Astrocyte (in vitro differentiated cells and primary cell): ENCODE measurements at places on chromosomes 4 and X.

DNA sequence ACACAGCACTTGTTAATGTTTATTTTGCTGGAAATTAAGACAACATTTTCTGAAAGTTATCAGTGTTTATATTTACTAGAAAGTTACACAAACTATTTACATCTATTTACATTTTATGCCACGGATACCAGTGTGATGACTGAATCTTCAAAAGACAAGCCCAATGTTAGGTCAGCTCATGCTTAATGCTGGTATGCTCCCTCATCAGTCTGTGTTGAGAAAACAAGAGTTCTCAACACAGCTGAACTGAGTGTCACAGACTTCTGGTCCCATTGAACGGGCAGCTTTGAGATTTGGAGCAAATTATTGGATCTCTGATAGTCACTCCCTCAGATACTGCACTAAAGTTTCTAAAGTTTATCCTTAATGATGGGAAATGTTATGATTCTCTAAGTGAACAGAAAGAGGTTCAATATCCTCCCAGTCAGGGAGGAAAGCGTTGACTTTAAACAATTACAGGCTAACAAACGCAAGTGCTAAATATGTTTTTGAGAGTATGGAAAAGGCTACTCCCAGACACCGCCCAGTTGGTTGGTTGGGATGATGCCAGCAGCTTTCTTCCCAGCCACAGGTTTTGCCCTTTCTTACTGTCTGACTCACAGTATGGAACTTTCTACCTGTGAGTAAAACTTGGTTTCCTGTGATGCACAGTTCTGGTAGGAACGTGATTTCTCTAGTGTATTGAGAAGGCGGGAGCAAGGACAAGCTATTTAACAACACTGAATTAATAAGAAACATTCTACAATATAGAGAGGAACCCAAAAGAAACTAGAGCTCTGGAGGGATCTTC is 1293.6 kb upstream of the TENM3 start:
- no peak for DNase-seq

DNA sequence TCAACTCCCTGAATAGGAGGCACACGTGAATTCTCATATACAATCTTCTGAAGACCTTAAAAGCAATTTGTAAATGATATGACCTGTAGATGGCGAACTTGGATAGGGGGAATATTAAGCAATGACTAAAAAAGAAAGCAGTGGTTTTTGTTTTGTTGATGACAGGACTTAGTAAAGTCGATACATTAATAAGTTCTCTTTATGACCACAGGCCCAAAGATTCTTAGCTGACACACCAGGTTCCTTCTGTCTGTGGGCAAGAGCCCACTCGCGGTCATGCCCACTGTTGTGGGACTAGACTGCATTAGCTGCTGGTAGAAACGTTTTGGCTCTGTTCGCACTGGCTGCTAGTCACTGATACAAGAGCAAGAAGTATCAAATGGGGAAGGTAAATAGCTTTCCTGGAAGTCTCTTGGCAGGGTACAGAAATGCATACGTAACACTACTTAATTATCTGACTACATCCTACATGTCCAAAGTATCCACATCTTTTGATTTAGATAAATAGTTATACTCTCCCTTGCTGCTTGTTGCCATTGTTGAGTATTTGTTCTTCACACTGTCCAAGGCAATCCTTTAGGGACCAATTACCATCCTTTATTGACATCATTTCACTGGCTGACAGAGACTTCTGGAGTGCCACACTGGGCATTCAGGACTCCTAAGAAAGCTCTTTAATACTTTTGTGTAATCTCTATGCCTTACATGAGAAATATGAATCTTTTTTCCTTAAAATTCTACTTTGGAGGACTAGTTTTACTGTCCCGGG is 31.0 kb downstream of the ALPK1 start:
- DNase-seq = peak; percentile 21

DNA sequence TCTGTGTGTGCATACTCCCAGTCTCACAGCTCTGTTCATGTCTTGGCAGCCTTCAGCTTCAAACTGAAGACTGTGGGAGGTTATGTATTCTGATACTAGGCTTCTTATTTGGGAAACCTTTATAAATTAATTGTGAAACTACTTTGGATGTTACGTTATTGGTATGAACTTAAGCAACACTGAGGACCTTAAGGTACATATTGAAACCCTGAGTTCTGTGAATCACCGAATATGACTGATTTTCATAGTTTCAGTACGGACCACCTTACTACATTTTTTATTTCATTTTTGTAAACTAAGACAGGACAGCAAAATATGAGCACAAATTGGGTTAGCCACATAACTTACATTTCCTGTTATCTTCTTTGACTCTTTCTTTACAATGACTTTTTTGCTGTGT is 498.4 kb downstream of the PDGFC start:
- no peak for DNase-seq

DNA sequence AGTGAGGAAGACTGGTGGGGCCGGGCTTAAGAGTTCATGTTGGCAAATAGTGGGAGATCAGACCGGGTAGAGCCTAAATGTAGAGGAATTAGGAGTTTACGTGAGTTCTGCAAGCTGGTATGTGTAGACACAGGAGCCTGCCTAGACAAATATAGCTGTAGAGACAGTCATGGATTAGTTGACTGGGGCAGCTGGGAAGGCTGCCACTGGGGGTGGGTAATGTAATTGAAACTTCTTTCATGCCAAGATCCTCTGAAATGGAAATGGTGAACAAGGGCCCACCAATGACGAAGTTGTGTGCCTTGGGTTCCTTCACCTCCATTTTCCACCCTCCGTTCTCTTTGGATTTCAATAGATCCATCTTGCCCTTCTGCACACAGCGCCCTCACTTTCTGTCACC is 11.9 kb upstream of the CAPN6 start:
- no peak for DNase-seq

DNA sequence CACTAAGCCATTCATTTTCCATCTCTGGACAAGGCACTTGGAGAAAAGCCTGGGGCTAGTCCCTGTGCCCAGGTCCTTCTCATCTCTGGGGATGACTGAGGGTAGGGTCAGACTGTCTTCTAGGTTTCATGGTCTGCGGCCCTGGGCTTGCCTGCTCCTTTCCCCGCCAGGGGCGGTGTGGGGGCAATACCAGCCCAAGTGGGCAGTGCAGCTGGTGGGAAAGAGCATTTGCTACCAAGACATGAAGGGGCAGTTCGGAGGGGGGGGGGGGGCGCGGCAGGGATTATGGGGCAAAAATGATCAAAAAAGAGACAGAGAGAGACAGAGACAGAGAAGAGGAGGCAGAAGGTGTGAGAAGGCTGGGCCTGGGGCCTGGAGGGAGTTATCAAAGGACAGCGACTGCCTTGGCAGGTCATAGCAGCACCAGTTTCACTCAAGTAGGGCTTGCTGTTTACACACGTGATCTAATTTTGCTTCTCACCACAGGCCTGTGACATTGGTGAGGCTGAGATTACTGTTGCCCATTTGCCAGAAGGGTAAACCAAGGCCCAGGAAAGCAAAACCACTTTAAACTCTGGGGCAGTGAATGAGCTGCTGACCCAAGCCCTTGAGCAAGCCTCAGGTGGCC is 56.1 kb downstream of the PJA1 start:
- no peak for DNase-seq

GRCh38 chrX:103431316-103431715 is 55.0 kb downstream of the BEX3 start:
- DNase-seq = peak; percentile 50

GRCh38 chr4:146244496-146244895 is 30.2 kb downstream of the REELD1 start:
- no peak for DNase-seq
